ENCODE measurements at places on chromosomes 4 and X.

GRCh38 chr4:6465955-6466354 is 6.5 kb downstream of the PPP2R2C start:
- no peak for DNase-seq

GRCh38 chrX:101258259-101258581 is 32.9 kb downstream of the TAF7L start:
- no peak for DNase-seq

GRCh38 chr4:182818926-182819730 is 98.1 kb downstream of the DCTD start:
- no peak for DNase-seq

- no peak for DNase-seq
Measured at GRCh38 chr4:26466578-26467270, 23.6 kb downstream of the CCKAR start.

DNA sequence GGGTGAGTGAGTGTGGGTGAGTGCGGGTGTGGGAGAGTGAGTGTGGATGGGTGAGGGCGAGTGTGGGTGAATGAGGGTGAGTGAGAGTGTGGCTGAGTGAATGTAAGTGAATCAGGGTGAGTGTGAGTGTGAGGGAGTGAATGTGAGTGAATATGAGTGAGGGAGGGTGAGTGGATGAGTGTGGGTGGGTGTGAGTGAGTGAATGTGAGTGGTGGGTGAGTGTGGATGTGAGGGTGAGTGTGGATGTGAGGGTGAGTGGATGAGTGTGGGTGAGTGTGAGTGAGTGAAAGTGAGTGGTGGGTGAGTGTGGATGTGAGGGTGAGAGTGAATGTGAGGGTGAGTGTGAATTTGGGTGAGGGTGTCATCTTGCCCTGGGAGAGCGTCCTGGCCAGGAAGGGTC is 67.5 kb downstream of the TRIML1 start:
- no peak for DNase-seq

GRCh38 chr4:40059362-40059761 is 2.7 kb downstream of the N4BP2 start:
- DNase-seq = no peak

DNA sequence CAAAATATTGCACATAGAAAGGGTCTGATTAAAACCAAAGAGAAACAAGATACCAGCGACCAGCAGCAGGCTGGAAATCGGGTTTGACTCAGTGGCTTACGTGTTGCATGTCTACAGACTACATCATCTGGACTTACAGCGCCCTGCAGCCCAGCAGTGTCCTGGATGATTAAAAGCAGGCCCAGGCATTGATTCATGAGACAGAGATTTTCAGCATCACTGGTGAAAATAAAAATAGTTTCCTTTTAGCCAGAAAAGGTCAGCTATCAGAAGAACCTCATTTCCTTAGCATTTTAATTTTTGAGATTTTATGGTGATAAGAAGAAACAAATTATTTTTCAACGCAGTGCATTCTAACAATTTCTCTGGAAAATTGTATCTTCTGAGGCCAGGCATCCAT is 190.6 kb downstream of the PTTG2 start:
- no peak for DNase-seq

DNA sequence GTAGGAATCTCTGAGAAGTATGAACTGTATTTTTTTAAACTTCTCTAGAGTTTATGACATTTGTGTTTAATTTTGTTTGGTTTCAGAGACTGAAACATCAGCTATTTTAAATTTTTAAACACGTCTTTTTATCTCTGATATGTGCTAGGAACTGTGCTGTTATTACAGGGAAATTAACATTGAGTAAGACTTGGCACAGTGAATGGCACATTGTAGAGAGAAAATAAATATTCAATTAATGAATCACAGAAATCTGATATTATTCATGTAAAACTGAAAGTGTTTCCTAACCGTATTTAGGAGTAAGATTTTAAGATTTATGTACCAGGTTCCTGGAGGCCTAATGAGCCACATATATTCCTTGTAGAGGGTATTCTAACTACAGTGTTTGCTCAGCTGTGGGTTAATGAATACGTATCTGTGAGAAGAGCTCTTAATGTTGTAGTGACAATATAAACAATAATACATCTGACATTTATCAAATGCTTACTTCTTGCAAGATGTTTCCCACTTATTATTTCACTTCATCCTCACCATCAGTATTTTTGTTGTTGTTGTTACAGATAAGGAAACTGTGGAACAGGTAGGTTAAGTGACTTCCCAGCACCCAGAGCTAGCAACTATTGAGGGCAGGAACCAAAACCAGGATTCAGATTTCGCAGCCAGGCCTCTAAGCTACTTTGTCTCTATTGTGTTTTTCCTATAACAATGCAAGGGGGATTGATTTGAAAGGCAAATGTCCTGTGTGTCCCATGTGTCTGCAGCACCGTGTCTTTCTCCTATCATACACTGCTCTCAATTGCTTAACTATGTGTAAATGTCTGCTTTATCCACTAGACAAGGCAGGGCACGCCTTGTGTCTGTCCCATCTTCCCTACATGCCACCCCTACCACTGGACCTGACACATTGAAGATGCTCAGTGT is 121.1 kb upstream of the FAM9C start:
- DNase-seq = no peak

- no peak for DNase-seq
Measured at GRCh38 chr4:102764901-102765300, 4.1 kb upstream of the MANBA start.

GRCh38 chrX:132086672-132087071 is 41.1 kb downstream of the FRMD7 start:
- DNase-seq = peak; percentile 48

GRCh38 chrX:133120406-133120805 is 23.5 kb upstream of the USP26 start:
- no peak for DNase-seq

- DNase-seq = peak; percentile 54
Measured at GRCh38 chrX:9902656-9903055, 64.5 kb upstream of the CLDN34 start.

DNA sequence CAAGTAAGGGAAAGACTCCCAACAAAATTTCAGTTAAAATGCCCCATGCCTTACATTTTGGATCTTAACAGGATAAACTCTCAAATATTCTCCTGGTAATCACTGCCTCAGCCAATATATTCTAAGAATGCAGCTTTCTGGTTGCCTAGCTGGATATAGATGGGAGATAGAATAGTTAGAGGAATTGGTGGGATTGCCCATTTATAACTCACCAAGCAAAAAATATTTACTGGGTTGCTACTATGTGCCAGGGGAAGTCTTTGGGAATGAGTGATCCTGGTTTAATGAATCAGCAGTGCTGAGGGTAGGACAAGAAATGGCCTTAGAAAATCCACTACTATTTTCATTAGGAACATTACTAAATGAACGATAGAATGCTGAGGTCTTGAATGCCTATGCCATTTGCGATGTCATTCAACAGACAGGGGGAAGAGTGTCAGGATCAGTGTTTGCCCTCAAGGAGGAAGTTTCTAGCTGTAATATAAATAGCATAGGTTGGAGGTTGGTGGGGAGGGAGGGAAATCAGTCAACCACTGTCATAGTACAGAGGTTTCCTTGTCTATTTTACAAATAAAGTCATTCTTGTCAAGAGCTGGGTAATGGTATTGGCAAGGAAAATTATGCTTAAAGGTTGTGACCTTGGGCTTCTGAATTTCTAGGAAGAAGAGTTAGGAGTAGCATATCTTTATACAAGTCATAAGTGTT is 63.5 kb downstream of the ENOPH1 start:
- DNase-seq = no peak

- no peak for DNase-seq
Measured at GRCh38 chr4:156788782-156789181, 182.8 kb downstream of the PDGFC start.

Measured in epithelial cell of esophagus (primary cell).